ENCODE measurements at places on chromosomes 12 and 14.

DNA sequence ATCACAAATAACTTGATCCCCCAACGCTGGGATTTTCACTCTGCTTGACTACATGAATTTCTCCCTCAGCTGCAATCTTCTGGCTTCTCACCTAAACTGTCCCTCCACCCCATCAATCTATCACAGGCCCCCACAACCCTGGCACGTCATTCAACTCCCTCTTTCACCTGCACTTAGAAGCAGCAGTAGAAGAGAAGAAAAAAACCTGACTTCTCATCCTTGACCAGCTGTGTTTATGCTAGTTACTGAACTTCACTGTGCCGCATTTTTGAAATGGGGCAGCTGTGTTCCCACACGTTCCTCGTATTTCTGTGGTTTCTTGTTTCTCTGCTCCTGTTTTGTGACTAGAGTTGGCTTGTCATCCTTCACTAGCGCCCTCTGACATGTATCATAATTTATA is 35.0 kb downstream of the ITPR2 start:
- DNase-seq: no peak

DNA sequence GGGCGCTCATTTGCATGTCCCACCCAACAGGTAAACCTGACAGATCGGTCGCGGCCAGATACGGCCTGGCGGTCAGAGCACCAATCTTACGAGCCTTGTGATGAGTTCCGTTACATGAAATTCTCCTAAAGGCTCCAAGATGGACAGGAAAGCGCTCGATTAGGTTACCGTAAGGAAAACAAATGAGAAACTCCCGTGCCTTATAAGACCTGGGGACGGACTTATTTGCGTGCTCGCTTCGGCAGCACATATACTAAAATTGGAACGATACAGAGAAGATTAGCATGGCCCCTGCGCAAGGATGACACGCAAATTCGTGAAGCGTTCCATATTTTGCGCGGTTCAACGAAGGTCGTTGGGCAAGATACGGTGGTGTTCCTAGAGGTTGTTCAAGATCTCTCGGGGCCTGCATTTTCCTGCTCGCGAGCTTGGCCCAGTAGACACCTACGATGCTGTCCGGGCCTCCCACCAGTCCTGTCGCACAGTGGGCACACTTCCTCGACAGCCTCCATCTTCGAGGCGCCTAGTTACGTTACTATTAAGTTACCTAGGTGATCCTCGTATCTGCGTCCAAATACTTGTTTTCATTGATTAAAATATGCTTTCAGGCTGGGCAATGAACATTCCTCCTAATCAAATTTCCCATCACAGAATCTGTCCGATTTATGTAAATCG is at the start of gene RNU6-7:
TSS of gene RNU6-7 (plus strand) at position 230 of the 675 bp plus-strand sequence.
- DNase-seq: peak; percentile 78

DNA sequence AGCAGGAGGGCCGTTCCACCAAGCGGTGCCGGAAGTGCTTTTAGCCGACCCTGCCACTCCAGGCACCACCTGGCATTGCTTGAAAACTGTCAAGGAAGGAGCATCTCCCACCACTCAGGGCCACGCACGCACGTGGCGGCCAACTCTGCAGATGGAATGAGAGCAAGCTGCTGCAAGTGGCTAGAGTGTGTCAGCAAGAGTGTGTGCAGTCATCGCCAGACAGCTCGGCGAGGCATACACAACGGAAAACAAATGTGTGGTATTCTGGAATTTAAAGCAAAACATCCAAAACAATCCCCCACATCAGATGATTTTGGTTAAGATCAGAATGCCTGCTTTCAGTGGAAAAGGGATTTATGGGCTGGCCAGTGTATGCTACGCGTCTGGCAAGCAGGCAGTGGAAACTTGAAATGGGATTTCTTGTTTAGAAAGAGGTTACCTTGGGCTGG is 11.2 kb downstream of the CD9 start:
- DNase-seq: no peak

DNA sequence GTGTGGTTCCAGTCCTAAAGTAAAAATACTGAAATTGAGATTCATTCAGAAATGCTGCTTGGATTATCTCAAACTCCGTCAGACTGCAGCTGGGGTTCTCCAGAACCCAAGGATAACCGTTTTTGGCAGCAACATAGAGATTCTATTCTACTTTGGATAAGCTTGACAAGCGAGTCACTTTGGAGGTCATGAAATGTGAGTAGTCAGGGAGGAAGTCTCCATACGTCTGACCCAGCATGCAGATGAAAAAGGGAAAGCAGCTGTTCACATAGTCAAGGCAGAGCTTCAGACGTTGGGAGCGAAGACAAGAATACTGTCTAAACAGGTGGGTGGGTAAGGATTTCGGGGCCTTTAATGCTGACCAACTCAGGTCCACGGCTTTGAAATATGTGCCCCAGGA is 14.9 kb upstream of the HSP90B1 start:
- DNase-seq: no peak

- no peak for DNase-seq
These were observed 72.9 kb downstream of the FRMD6 start for GRCh38 chr14:51724650-51725049.

- no peak for DNase-seq
These were observed 41.7 kb upstream of the MYRFL start for GRCh38 chr12:69783365-69783764.

- DNase-seq: no peak
These were observed 148.9 kb downstream of the PCNX1 start for GRCh38 chr14:71056168-71056567.

- no peak for DNase-seq
These were observed 790.6 kb downstream of the DIO2 start for GRCh38 chr14:79420725-79421124.

DNA sequence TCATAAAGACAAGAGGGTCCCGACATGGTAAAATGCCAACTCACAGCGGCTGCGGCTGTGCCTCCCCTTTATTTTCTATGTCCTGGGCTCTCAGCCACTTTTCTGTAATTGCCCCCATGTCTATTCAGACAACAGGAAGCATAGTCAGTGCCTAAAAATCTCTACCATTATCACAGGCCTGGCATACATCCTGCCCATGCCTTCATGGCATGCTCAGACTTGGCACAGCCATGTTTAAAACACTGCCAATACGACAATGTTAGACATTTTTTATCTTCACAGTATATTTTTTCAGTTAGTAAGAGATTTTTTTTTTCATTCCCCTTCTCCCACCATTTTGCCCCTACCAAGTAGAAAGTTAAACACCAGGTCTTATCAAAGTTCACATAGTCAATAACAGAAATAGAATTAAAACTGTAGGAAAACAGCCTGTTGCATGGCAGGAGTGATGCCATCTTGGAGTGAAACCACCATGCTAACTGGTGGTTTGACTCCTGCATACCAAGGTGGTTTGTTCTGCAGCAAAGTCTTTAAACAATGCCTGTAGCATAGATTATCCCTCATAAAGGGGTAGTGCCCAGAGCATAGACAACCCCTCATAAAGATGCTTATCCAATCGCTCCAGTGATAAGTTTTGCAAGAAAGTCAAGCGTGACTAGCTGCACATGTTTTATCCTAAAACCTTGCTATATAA is 18.9 kb upstream of the CERS5 start:
- DNase-seq: no peak

DNA sequence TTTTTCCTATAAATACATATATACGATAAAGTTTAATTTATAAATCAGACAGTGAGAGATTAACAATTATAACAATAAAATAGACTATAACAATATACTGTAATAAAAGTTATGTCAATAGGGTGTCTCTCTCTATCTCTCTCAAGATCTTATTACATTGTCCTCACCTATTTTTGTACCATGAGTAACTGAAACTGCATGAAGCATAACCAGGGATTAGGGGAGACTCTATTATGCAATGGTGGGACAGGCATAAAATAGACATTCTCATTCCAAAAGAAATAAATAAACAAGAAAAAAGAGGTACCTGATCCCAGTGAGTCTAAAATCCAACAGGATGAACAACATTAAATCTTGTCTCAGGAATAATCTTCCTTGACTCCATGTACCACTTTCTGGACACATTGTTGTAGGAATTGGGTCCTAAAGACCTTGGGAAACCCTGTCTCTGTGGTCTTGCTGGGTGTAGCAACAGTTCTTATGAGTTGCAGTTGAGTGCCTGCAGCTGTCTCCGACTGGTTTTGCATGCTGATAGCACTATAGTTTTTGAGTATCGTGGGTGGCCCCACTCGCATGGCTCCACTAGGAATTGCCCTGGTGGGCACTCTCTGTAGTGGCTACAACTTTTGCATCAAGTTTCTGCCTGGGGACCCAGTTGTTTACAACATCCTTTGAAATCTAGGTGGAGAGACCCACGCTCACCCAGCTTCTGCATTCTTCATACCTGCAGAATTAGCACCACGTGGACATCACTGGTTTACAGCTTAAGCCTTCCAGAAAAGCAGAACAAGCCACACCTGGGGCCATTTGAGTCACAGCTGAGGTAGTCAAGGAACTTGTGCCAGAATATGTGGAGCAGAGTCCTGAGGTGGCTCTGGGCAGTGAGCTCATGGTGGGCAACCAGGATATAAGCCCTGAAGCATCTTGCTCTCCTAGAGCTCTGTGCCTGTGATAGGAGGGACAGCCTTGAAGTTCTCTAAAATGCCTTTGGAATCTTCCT is 204.7 kb downstream of the KITLG start:
- DNase-seq: no peak

GRCh38 chr14:82362452-82362851 is 828.8 kb upstream of the SEL1L start:
- no peak for DNase-seq

DNA sequence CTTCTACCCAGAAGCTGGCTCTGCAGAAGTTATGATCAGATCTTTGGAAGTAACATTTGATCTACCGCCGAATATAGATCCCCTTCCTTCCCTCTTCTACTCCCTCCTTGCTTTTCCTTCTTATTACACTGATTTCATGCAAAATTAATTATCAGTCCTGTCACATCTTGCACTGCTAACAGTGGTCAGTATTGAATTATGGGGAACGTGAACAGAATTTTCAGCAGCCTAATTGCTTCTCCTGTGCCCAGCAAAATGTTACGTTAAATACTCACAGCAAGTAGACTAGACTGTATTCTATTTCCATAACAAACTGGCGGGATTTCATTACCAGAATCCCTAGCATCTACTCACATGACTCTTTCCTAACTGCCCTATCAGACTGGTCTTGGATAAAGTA is 596.9 kb downstream of the DIO2 start:
- no peak for DNase-seq

GRCh38 chr14:72451054-72451972 is 442.6 kb downstream of the DPF3 start:
- DNase-seq: no peak

GRCh38 chr14:24171422-24172260 is at the start of gene REC8:
TSS of gene REC8 (plus strand) at chr14:24172080. CDS start at chr14:24172553, 473 bp downstream.
- peak; percentile 92 for DNase-seq

DNA sequence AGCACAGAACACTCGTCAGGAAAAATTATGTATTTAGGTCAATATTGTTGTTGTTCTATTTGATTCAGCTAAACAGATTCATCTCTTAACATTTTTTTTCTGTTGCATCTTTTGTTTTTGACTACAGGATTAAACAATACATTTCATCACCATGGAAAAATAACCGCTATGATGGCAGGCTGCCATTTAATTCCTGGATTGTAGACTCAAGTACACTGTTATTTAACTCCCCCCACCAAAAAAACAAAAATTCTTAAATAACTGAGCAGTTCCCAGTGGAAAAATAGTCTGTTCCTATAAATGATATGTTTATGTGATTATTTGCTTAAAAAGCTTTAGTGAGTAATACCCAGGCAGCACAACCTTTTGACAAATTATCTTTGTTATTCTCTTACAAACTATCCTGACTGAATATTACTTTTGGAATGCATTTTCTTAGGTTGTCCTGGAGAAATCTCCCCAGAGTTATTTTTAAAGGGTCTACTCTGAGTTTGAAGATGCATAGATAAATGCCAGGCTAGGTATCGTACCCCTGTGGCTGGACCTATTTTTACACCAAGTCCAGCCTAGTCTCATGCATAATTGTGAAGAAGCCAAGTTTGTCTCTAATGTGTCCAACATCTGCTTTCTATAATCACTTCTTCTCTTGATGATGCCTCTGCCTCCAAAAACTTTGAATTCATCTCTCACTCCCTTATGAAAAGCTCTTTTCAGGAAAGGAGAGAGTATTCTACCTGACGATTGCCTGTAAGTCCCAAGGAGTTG is 3.7 kb downstream of the KERA start:
- DNase-seq: peak; percentile 2

GRCh38 chr14:59093902-59094301 is 94.6 kb upstream of the DAAM1 start:
- DNase-seq: no peak

DNA sequence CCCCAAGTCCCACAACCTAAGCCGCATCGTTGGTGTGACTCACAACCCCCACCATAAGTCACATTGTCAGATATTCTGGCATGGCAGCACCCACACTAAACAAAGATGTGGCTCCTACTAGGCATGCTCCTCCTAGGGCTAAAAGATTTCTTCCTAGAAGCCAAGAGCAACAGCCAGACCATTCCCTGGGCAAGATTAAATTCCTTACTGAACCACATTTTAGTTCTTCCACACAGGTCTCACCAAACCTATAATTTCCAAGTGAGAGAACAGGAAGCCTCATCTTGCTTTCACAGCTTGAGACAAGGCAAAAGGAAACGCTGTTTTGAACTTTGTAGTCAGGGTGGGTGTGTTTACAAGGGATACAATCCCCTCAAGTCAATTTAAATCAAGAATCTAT is 632.8 kb downstream of the DIO2 start:
- DNase-seq: no peak

DNA sequence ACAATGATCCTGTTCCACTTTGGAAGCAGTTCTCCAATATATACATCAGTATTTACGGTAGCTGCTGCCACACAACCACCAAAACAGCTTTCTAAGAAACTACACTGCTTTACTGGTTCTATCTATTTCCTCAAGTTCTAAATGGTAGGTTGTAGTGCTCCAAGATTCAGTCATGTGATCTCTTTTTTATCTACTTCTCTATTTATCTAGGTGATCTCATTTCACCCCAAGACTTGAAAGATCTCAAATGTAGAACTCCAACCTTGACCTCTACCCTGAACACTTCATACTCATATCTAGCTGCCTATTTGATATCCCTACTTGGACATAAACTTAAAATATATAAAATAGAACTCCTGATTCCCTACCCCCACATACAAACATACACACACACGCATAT is 133.9 kb upstream of the RAP1B start:
- DNase-seq: no peak

- DNase-seq: no peak
These were observed 171.4 kb downstream of the KITLG start for GRCh38 chr12:88408823-88409222.

DNA sequence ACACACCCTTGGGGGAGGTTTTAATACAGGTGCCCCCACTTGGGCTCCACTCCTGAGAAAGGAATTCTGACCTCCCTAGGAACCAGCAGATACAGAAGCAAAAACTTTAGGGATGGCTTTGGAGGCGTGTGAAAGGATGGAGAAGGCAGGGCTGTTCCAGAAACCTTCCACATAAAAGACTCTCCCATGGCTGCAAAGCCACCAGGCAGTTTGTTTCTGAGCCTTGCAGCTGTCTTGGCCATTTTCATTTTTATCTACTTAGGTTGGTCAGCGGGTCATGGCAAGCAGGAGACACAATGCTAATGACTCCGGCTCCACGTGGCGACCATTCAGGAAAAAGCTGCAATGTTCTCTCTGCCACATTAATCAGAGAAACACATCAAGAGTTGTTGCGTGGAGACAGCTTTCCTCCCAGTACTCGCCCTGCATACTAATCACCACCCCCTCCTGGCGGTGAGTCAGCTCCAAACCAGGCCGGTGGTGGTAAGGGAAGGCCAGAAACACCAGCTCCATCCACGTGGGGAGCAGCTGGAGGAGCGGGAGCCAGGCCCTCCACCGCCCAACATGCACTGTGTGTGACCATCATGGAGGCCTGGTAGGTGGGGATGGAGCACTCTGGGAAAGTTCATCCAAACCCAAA is 30.9 kb upstream of the IRF2BPL start:
- peak; percentile 32 for DNase-seq

Data from NCI-H345 (cell line).